ENCODE measurements at places on chromosomes 5 and 9.

- DNase-seq, result no peak
Observed at GRCh38 chr5:146731909-146732659, 146.5 kb downstream of the PPP2R2B start.

DNA sequence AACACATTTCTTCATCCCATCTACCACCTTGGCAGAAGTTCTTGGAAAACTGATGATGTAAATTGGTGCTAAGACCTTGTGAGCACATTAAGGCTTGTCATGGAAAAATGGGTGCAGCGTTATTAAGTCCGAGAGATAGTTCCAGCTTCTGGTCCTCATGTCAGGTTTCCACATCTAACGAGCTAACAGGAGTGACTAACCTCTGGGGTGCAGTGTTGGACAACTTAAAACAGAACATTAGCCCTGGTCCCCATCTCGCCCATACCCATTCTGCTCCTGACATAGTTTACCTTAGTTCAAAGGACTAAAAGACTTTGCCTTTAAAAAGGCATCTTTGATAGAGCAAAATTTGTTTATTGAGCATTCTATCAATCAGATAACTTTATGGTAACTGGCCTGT is 128.0 kb downstream of the SLC1A3 start:
- DNase-seq, result no peak

DNA sequence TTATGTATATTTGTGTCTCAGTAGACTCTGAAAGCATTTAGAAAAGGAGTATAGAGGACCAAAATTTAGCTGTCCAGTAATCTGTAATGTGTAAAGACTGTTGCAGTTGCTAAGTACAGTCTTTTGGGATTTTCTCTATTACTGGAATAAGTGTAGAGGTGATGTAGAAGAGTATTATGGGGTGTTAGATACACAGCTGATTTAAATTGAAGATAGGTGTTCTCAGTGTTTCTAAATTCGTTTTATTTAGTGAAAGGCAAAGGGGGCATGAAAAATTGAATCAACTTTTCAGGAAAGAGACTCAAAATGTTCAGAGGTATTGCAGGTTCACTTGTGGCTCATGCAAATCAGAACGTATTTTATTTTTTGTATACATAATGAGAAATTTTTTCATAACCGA is 13.6 kb downstream of the SMAD5 start:
- no peak for DNase-seq

- DNase-seq, result no peak
Observed at GRCh38 chr5:87746891-87747377, 334.2 kb upstream of the CCNH start.

DNA sequence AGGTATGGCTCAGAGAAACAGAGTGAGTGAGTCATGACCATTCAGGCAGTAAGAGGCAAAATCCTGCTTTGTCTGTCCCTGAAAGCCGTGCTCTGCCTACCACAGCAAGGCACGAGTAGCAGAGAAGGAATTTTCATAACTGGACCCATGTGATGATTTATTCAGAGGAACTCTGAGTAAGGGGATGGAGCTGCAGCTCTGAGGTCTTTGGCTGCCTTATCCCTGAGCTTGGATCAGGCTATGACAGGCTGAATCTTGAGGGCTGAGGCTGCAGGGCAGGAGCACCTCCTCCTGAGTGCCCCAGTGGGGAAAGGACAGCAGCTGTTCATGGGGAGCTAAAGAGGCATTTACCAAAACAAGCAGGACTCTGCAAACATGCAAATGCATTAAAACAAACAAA is 183.4 kb downstream of the PAPPA start:
- DNase-seq, result no peak
